Heart left ventricle (tissue), 16 donors: ENCODE measurements at places on chromosomes 5 and 9. TPM values are rescaled to one million over a fixed set of nuclear protein-coding genes. Genes with fewer than 3 reads are reported as not detected.

Gene ZNF484
- total RNA-seq, result 6.7 TPM

Gene CATSPER3
- not detected for total RNA-seq

Gene LPCAT1
- total RNA-seq, result 17.6 TPM

Gene SHOC1
- total RNA-seq, result not detected

Gene PHF24
- 0.13 TPM for total RNA-seq

Gene SSBP2
- 53.6 TPM for total RNA-seq

Gene AMBP
- not detected for total RNA-seq

Gene AGXT2
- not detected for total RNA-seq

Gene IFNB1
- total RNA-seq, result not detected

Gene CD72
- total RNA-seq, result not detected

Gene TXNDC8
- total RNA-seq, result not detected

Gene NUP155
- total RNA-seq, result 11.4 TPM

Gene SLC9A3
- 1.0 TPM for total RNA-seq

Gene HMMR
- total RNA-seq, result 1.1 TPM

Gene GDA
- 0.64 TPM for total RNA-seq

Gene RUSC2
- 23.0 TPM for total RNA-seq

Gene IQGAP2
- 5.3 TPM for total RNA-seq

Gene COL23A1
- 26.5 TPM for total RNA-seq

Gene PRUNE2
- total RNA-seq, result 0.82 TPM

Gene GARIN3
- not detected for total RNA-seq

Gene ANKRD18B
- total RNA-seq, result not detected

Gene IFNA21
- total RNA-seq, result not detected

Gene ZNF474
- not detected for total RNA-seq

Gene PLCXD3
- 48.2 TPM for total RNA-seq

Gene NTNG2
- total RNA-seq, result 4.1 TPM

Gene IL6ST
- 227 TPM for total RNA-seq

Gene INSL4
- not detected for total RNA-seq

Gene SLCO6A1
- not detected for total RNA-seq

Gene PCDHGB7
- 8.3 TPM for total RNA-seq

Gene FBP1
- 18.5 TPM for total RNA-seq

Gene FUT7
- not detected for total RNA-seq

Gene KIF4B
- total RNA-seq, result not detected

Gene GMCL2
- total RNA-seq, result not detected

Gene SPATA31D4
- total RNA-seq, result not detected

Gene ARID3C
- not detected for total RNA-seq

Gene CLPTM1L
- 39.4 TPM for total RNA-seq

Gene C5orf58
- not detected for total RNA-seq

Gene PIK3R1
- 221 TPM for total RNA-seq

Gene MORN5
- not detected for total RNA-seq

Gene C7
- 198 TPM for total RNA-seq

Gene CNTNAP3
- total RNA-seq, result 2.8 TPM

Gene GABRB2
- total RNA-seq, result 0.17 TPM

Gene APBA1
- 3.0 TPM for total RNA-seq

Gene ABLIM3
- total RNA-seq, result 73.9 TPM

Gene HNRNPH1
- total RNA-seq, result 178 TPM

Gene MED22
- 16.8 TPM for total RNA-seq

Gene GABRA6
- not detected for total RNA-seq

Gene POLR1E
- 24.8 TPM for total RNA-seq

Gene PRR16
- 18.8 TPM for total RNA-seq

Gene CDKN2B
- 4.8 TPM for total RNA-seq
